ENCODE measurements at places on chromosomes 3 and 15.

GRCh38 chr3:47888986-47889757, 86.2 kb downstream of the DHX30 start:
- no peak for DNase-seq

DNA sequence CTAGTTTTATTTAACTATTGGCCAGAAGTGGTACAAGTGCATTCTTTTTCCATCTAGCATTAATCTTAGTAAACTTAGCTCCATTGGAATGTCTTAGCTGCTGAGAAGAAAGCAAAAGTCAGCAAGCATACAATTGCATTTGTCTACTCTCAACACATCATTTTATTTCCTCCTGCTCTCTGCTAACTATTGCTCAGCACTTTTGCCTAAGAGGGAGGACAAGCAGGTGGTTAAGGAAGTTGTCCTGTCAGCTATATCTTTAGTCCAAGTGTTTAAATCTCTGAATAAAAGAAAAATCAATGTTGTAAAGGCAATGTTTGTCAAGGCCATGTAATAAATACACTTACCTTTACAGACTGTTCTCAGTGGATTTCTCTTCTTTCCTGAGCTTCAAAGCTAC, 51.0 kb downstream of the FHIT start:
- no peak for DNase-seq

- no peak for DNase-seq
Measured at GRCh38 chr3:113040231-113040630, 49.4 kb downstream of the GTPBP8 start.

DNA sequence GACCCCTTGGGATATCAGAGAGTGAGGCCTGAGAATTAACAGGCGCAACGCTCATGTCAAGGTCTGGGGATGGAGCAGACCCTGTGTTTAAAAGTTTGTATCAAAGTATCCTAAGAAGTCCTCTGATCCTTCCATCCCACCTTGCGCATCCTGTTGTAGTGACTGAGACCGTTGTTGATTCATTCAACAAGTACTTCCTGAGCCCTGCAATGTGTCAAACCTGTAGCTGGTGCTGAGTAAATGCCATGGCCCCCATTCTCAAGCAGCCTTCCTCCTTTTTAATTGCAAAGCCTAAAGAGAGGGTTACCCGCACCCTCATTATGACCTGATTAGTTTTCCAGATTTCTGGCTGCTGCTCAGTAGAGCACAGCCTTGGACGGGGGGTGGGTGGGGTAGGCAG, 46.4 kb downstream of the RPLP1 start:
- DNase-seq, result no peak

GRCh38 chr3:177835917-177836316, 638.6 kb upstream of the TBL1XR1 start:
- DNase-seq, result peak; percentile 68

- DNase-seq, result no peak
Measured at GRCh38 chr3:63979093-63979885, 44.0 kb downstream of the PSMD6 start.

GRCh38 chr15:32730677-32731654, 13.2 kb downstream of the GREM1 start:
- DNase-seq, result peak; percentile 35

GRCh38 chr3:48598323-48599076, 3.4 kb upstream of the COL7A1 start:
- peak; percentile 98 for DNase-seq

GRCh38 chr15:57506422-57506821, 85.3 kb upstream of the MYZAP start:
- no peak for DNase-seq

DNA sequence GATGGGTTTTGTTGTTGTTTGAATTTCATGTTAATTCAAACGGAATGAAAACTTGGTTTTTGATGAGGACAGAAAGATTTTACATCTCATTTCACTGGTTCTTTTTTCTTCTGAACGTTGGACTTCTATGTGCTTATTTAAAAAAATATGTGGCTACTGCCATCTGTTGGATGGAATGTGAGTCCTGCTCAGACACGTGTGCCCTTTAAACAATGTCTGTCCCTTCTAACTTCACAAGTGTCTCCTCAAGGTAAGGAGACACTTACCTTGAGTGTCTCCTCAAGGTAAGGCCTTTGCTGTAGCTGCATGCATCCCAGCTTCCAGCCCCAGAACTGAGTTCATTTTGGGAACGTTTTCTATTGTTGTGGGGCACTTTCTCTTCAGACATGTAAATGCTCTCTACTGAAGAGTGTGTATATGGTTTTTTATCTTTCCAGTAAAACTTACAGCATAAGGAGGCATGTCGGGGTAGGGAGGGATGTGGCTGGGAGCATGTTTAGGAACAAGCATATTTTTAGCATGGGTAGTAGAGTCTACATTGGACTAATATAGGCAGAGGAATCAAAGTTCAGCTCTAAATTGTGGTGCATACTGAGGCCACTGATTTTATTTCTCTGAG, 63.1 kb upstream of the UBE3A start:
- DNase-seq, result peak; percentile 58

Measured in adipocyte (in vitro differentiated cells).